ENCODE measurements at places on chromosomes 13 and 19. TPM values are rescaled to one million over a fixed set of nuclear protein-coding genes. Genes with fewer than 3 reads are reported as not detected.

The ONECUT3 gene
- total RNA-seq: not detected

The RASGRP4 gene
- 3.2 TPM for total RNA-seq

The PNMA8A gene
- total RNA-seq: not detected

The PRKCSH gene
- total RNA-seq: 289 TPM

The TNFSF13B gene
- total RNA-seq: 2.7 TPM

The ZNF83 gene
- total RNA-seq: 42.3 TPM

The TTC9B gene
- total RNA-seq: not detected

The ZNF763 gene
- 10.0 TPM for total RNA-seq

The ZNF493 gene
- 45.0 TPM for total RNA-seq

The ZNF829 gene
- total RNA-seq: 7.6 TPM

The ZNF491 gene
- total RNA-seq: 1.4 TPM

The CEACAM20 gene
- not detected for total RNA-seq

The FGF21 gene
- total RNA-seq: not detected

Data from activated B cell treated with CpG ODN at 0.5 μM for 24 hours (primary cell).